ENCODE measurements at places on chromosomes 1 and 21.

DNA sequence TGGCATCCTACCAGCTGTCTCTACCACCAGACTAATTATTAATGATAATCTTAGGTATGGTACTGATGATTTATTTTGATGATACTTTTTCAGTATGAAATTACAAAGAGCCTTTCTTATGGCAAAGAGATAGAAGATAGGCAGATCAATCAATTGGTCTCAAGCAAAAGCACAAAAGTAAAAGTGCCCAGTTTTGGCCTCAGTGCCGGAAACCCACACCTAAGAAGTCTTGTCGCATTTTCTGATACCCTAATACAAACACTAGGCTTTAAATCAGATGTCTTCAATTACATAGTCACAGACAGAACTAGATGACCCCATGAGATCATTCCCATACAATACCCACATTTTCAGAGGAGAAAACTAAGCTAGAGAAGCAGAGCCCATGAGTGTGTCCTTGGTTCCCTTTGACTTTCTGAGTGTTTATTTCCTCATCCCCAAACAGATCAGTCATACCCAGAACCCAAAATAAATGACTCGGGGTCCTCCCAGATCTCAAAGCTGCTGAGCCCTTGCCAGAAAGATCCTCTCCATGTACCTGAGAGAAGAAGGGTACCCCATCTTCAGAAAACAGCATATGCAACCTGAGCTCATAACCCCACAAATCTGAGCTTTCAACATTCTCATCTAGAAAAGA lies 7.7 kb downstream of the ITPKB start:
- no peak for DNase-seq

DNA sequence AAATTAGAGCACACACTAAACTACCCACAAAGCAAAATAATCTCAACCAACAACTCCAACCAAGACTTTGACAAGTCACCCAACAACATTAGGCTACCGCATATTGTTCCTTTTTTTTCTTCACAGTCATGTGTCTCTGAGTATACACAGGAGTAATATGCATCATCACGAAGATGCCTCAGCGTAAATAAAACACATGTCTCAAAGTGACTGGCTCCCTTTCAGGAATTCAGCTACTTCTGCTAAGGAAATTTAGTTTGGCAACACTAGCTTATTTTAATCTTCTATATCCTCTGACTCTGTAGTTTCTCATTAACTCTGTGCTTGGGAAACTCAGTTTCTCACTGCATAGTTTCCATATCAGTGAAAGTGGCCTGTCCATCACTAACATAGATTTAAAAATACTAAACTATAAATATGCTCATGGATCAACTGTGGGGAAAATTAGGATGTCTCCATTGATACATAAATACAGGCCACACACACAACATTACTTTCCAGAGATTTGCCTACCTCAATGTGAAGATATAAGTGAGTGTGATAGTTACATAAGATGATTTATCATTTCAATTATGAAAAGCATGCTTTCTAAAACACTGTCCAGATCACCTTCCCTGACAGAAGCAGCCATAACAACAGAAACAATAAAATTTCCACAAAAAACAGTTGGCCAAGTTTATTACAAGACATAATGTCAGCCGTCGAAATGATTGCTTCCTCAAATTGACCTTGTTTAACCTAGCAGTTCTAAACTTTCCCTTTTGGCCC lies 113.2 kb downstream of the PTGER3 start:
- no peak for DNase-seq

GRCh38 chr1:30977105-30977504 lies 68.5 kb upstream of the SDC3 start:
- no peak for DNase-seq

DNA sequence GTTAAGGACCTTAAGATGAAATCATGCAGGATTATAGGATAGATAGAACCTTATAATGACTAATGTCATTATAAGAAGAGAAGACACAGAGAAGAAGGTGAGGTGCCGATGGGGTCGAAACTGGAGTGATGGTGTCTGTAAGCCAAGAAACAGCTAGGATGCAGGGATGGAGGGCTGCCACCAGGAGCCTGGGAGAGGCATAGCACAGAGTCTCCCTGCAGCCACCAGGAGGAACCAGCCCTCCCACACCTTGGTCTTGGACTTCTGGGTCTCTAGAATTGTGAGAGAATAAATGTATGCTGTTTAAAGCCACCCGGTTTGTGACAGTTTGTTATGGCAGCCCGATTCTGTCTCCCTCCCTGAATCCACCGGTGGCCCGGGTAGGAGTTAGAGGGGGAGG lies 337.2 kb upstream of the AJAP1 start:
- DNase-seq = no peak

- no peak for DNase-seq
These were observed 906 bp upstream of the ADARB1 start for GRCh38 chr21:45073301-45074047.
